Adrenal gland (tissue), 19 donors: ENCODE measurements at places on chromosomes 12 and 14. TPM values are rescaled to one million over a fixed set of nuclear protein-coding genes. Genes with fewer than 3 reads are reported as not detected.
A peak's percentile ranks its signal among the peaks of the same experiment; 100 is the strongest.

RND1 gene
- total RNA-seq, result not detected

CLEC4D gene
- total RNA-seq, result not detected

TAS2R30 gene
- total RNA-seq, result 14.3 TPM

CLEC1B gene
- total RNA-seq, result 0.28 TPM

TAS2R46 gene
- 0.69 TPM for total RNA-seq

LRP1-AS gene
- total RNA-seq, result not detected

MLXIP gene
- 29.5 TPM for total RNA-seq

GRCh38 chr12:127811988-127812387 is 455.0 kb upstream of the TMEM132C start:
- H3K4me3 ChIP-seq, result no peak overlapping the region
- peak; percentile 18 for DNase-seq
- no peak overlapping the region for H3K27ac ChIP-seq
- H3K27me3 ChIP-seq, result no peaks in the 10 kb centered on the region
- no peaks in the 10 kb centered on the region for H3K4me1 ChIP-seq
- H3K36me3 ChIP-seq, result no peaks in the 10 kb centered on the region

- peaks cover 26% of the 10 kb centered on the region for H3K4me1 ChIP-seq
- no peak overlapping the region for H3K4me3 ChIP-seq
- H3K27me3 ChIP-seq, result no peaks in the 10 kb centered on the region
- DNase-seq, result no peak
Observed at GRCh38 chr14:58809520-58809919, 171.8 kb downstream of the DACT1 start.

DNA sequence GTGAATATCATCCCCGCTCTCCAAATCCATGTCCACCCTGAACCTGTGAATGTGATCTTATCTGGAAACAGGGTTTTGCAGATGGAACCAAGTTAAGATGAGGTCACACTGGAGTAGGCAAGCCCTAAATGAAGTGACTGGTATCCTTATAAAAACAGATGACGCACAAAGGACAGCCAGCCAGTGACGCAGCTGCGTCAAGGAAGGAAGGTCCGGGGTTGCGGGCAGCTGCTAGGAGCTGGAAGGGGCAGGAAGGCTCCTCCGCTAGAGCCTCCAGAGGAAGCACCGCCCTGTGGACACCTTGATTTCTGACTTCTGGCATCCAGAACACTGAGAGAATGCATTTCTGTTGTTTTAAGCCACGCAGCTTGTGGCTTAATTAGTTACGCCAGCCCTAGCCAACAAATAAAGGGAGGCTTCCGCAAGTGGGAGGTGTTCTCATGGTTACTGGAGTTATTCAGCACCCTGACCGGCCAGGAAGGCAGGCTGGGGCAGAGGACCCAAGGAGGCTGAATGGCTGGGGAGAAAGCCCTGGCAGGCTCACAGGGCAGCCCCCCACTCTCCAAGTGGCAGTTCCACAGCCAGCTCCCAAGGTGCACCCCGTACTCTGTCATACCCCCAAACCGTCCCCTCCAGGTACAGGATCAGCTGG is 127.6 kb upstream of the NCOR2 start:
- no peak overlapping the region for H3K4me3 ChIP-seq
- DNase-seq, result no peak
- no peaks in the 10 kb centered on the region for H3K36me3 ChIP-seq
- H3K27ac ChIP-seq, result no peak overlapping the region

DNA sequence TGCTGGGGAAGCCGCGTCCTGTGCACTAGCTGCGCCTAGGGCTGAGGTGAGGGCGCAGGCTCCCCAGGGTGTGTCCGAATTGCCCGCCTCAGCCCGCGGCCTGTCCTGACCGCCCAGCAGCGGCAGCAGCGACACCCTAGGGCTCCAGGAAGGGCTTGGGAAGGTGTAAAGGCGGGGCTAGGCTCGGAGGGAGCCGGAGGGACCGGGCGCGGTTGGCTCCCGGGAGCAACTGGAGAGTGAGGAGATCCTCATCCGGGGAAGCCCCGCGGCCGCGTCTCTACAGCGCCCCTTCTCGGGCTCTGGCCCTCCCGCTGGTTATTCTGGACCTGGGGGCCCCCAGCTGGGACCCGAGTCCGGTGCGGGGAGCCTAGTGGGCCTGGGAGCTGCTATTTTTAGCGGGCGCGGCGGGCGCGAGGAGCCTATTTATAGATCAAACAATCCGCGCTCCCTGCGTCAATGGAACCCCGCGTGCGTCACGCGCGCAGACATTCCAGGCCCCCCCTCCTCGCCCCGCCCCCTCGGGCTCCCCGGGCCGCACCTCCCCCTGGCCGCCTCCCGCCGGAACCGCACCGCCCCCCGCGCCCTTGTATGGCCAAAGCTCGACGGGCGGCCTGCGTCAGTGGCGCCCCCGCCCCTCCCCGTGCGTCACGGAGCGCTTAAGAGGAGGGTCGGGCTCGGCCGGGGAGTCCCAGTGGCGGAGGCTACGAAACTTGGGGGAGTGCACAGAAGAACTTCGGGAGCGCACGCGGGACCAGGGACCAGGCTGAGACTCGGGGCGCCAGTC is at the start of gene NR4A1:
Gene NR4A1 (plus strand): TSS at position 685 of the 784 bp plus-strand sequence. CDS start 2,887 bp downstream, outside the sequence.
- peak within 1 kb of the TSS; percentile 7 for H3K4me3 ChIP-seq
- peaks cover 32% of the 10 kb centered on the region for H3K4me1 ChIP-seq
- DNase-seq, result peak; percentile 99

DNA sequence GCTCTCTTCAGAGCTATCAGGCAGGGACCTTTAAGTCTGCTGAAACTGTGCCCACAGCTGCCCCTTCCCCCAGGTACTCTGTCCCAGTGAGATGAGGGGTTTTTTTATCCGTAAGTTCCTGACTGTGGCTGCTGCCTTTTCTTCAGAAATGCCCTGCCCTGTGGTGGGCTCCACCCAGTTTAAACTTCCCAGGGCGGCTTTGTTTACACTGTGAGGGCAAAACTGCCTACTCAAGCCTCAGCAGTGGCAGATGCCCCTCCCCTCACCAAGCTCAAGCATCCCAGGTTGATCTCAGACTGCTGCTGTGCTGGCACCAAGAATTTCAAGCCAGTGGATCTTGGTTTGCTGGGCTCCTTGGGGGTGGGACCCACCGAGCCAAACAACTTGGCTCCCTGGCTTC is 46.9 kb upstream of the SLC16A7 start:
- H3K36me3 ChIP-seq, result no peaks in the 10 kb centered on the region
- H3K27ac ChIP-seq, result no peak overlapping the region

DNA sequence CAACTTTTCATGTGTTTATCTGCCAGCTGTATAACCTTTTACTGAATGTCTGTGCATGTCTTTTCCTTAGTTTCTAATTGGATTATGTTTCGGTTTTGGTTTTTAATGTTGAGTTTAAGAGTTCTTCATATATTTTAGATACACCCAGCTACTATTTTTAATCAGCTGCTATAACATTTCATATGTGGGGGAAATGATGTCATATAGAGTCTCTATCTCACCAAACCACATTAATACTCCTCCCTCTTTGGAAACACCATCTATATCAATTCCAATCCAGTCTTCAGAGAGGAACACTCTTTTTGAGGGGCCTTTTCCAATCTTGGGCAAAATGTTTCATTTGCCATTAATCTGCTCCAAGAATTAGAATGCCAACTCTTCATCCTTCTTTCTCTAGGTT is 28.5 kb upstream of the GCH1 start:
- DNase-seq, result no peak
- no peak overlapping the region for H3K27ac ChIP-seq
- no peak overlapping the region for H3K4me3 ChIP-seq
- H3K36me3 ChIP-seq, result no peaks in the 10 kb centered on the region
- no peaks in the 10 kb centered on the region for H3K27me3 ChIP-seq

DNA sequence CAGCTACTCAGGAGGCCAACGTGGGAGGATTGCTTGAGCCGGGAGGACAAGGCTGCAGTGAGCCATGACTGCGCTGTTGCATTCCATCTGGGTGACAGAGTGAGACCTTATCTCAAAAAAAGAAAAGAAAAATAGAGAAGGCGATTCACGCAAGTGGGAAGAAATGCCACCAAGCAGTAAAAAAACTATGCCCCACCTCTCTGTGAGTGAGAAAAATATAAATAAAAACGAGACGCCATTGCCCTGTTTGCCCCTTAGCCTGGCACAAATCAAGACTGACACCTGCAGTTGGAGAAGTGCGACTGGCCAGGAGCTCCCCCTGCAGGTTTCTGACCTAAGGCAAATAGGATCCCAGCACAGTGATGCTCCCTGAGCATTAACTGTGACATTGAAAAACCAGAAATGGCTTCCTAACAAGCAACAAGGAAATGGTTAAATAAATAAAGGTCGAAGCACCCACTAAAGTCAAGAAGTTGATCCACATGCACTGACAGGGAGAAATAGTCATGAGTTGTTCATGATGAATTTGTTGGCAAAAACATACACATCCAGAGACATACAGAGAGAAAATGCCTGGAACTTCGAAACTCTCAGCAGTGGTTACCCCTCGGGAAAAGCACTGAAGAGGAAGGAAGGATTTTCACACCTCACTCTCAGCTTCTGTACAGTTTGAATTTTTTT is 21.1 kb downstream of the GSC start:
- H3K36me3 ChIP-seq, result no peaks in the 10 kb centered on the region
- H3K27ac ChIP-seq, result no peak overlapping the region
- no peak overlapping the region for H3K4me3 ChIP-seq
- no peaks in the 10 kb centered on the region for H3K4me1 ChIP-seq
- no peaks in the 10 kb centered on the region for H3K27me3 ChIP-seq

- no peak within 1 kb of the TSS for H3K4me3 ChIP-seq
- peaks cover 10% of the 10 kb centered on the region for H3K4me1 ChIP-seq
- H3K27me3 ChIP-seq, result no peaks in the 10 kb centered on the region
- peak; percentile 68 for DNase-seq
Observed at GRCh38 chr12:53267999-53268629, at the start of gene ESPL1. Gene ESPL1, plus strand, starts transcription at chr12:53268299. Its CDS starts 468 bp downstream, at chr12:53268767.

DNA sequence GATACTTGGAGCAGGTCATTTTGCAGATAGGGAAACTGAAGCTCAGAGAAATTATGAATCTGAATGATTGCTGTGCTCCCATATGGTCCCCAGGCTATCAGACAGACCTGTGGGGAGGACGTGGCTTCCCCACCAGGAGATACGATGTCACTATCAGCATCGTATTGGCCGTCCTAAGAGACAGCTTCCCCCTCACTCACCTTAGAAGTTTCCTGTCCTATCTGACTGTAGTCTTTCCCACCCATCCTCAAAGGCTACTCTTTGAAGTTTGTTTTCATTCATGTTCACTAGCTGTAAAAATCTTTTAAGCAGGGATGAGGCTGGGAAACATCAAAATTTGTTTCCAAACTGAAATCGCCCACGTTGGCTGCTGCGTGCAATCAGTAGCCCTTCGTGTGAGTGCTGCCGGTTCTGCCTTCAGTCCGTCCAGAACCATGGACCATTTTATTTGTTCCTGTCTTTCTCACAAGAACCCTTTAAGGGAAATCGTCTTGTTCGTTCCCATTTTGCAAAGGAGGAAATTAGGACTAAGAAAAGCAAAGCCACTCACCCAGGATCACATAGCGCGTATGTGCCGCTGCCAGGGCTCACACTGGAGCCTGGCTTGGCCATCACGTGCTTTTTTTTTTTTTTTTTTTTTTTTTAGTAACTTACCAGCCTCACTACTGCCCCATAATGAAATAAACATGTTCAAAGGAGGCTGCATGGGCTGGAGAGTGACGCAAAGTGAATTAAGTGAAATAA is 1.0 kb upstream of the KDM2B start:
- peaks cover 48% of the 10 kb centered on the region for H3K4me1 ChIP-seq
- no peak overlapping the region for H3K4me3 ChIP-seq
- peak overlapping the region; percentile 19 for H3K27ac ChIP-seq
- DNase-seq, result no peak
- H3K36me3 ChIP-seq, result no peaks in the 10 kb centered on the region

GRCh38 chr14:24971255-24971654 is 78.7 kb downstream of the STXBP6 start:
- H3K4me3 ChIP-seq, result no peak overlapping the region
- no peak overlapping the region for H3K27ac ChIP-seq
- no peaks in the 10 kb centered on the region for H3K27me3 ChIP-seq
- no peaks in the 10 kb centered on the region for H3K4me1 ChIP-seq

DNA sequence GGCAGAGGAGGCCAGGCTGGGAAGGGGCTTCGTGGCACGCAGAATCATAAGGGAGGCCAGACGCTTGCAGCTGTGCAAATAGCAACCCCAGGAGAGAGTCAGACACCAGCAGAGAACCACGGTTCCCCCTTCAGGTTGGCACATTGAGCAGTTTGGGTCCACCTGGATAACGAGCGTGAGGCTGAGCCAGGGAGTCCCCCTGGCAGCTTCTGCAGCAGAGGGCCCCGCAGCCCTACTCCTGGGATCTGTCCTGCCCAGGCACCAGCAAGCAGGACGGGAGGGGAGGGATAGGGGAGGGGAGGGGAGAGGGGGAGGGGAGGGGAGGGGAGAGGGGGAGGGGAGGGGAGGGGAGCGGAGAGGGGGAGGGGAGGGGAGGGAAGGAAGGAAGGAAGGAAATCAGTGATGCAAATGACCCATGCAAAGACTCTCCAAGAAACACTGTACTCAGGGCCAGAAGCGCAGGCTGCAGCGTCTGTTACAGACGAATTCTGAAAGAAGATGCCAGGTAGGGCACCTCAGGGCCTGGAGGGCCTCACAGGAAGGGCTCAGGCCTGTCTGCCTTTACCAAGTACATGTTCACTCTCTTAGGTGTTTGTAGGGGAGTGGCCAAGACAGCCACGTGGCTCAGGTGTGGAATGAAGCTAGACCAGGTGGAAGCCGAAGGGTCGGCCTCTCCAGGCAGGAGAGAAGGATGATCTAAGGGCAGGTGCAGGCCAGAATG is 32.3 kb upstream of the MMP17 start:
- peaks cover 40% of the 10 kb centered on the region for H3K36me3 ChIP-seq
- no peak overlapping the region for H3K27ac ChIP-seq
- DNase-seq, result no peak
- H3K4me3 ChIP-seq, result no peak overlapping the region

- no peaks in the 10 kb centered on the region for H3K36me3 ChIP-seq
- H3K4me1 ChIP-seq, result no peaks in the 10 kb centered on the region
- H3K27me3 ChIP-seq, result no peaks in the 10 kb centered on the region
- no peak overlapping the region for H3K27ac ChIP-seq
- no peak for DNase-seq
- no peak overlapping the region for H3K4me3 ChIP-seq
Observed at GRCh38 chr12:116990971-116991966, 80.5 kb downstream of the FBXW8 start.

DNA sequence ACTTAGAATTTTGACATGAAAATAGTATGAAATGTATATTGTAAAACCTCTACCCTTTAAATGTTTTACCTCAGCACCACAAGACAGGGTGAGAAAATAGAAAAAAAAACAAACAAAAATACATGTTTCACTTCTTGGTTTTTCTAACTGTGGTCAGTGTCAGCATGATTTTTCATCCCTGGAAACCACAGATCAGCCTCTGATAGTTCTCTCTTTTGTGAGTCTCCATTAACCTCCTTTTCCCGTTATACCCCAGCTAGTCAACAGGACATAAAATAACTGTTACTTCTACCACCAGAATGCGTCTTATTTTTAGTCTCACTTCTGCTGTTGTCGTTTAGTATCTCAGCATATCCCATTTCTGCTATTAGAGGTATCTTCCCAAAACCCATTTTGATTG is 48.3 kb upstream of the KCNMB4 start:
- H3K4me3 ChIP-seq, result no peak overlapping the region
- H3K27ac ChIP-seq, result no peak overlapping the region
- H3K4me1 ChIP-seq, result no peaks in the 10 kb centered on the region
- no peaks in the 10 kb centered on the region for H3K27me3 ChIP-seq

GRCh38 chr14:65954942-65955341 is 531.2 kb upstream of the CCDC196 start:
- no peaks in the 10 kb centered on the region for H3K27me3 ChIP-seq
- no peaks in the 10 kb centered on the region for H3K36me3 ChIP-seq
- H3K27ac ChIP-seq, result no peak overlapping the region
